Osteoblast (primary cell): ENCODE measurements at places on chromosomes 2 and 18. TPM values are rescaled to one million over a fixed set of nuclear protein-coding genes. Genes with fewer than 3 reads are reported as not detected.

Gene LRATD1
- total RNA-seq: 5.8 and 10.0 TPM in 2 replicates

Gene ABHD1
- under 0.01 TPM in 2 replicates for total RNA-seq

Gene CHMP1B
- 59.8 and 63.7 TPM in 2 replicates for total RNA-seq

Gene TRIM54
- total RNA-seq: not detected in 2 replicates

- DNase-seq: peak; percentile 41
Measured at GRCh38 chr2:143231254-143231645, 102.0 kb downstream of the ARHGAP15 start.

GRCh38 chr2:189602233-189602632 lies 21.6 kb upstream of the SLC40A1 start:
- DNase-seq: no peak

DNA sequence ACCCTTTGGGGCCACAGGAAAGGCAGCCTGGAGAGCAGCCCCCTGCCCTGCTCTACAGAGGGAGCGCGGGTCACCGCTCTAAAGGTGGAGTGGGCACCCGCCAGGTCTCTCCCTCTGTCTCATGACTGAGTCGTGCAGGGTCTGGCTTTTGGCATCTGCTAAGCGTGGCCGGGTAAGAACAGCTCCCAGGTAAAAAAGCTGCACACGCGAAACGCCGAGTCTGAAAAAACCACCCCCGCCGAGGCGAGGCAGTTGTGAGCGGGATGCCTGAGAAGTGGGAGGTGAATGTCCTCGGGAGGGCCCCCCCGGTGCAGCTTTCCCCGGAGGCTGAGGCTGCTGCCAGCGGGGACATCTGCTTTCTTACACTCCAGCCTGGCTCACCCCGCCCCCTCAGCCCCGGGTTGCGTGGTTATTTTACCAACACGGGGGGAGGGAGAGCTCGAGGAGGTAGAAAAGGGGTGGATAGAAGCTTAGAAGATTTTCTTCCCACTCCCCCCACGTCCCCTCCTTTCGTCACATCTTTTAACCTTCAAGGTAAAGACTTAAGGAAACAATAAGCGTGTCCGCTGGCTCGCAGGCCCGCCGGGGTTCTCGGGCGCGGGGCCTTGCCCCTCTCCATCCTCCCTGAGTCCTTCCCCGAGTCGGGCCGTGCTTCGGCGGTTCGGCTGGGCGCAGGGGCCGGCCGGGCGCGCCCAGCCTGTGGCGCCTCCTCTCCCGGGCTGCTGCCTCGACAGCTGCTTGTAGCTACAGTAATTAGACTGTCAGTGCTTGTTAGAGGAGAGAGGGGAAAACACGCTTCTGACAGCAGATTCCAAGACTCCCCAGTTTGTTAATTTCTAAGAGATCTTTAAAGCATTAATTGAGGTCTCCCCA lies 70.6 kb upstream of the PSMD14 start:
- peak; percentile 90 for DNase-seq

GRCh38 chr2:88824951-88825350 lies 133.5 kb downstream of the RPIA start:
- DNase-seq: no peak
